ENCODE measurements at places on chromosomes 2 and 18. TPM values are rescaled to one million over a fixed set of nuclear protein-coding genes. Genes with fewer than 3 reads are reported as not detected.

DNA sequence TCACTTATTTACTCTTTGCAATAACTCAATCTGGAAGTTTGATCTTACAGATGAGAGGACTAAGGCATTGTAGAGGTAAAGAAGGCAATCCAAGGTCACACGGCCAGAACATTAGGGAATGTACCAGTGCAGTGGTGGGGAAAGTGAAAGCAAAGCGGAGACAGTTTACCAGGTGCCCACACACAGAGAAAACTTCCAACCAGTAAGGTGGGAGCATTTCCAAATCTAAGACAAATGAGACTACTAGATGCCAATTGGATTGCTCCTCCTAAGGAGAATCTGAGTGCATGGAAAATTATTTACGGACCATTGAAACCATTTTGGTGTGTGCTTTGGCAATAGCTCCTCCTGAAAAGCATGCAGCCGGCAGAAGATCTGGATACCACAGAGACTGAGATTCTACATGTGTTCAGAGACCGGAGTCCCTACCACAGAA is 34.9 kb downstream of the SLC20A1 start:
- no peaks in the 10 kb centered on the region for H3K27me3 ChIP-seq
- DNase-seq, result no peak
- no peaks in the 10 kb centered on the region for H3K36me3 ChIP-seq
- H3K4me3 ChIP-seq, result no peak overlapping the region

CD226 gene
- 158 TPM for total RNA-seq

MC2R gene
- not detected for total RNA-seq

DNA sequence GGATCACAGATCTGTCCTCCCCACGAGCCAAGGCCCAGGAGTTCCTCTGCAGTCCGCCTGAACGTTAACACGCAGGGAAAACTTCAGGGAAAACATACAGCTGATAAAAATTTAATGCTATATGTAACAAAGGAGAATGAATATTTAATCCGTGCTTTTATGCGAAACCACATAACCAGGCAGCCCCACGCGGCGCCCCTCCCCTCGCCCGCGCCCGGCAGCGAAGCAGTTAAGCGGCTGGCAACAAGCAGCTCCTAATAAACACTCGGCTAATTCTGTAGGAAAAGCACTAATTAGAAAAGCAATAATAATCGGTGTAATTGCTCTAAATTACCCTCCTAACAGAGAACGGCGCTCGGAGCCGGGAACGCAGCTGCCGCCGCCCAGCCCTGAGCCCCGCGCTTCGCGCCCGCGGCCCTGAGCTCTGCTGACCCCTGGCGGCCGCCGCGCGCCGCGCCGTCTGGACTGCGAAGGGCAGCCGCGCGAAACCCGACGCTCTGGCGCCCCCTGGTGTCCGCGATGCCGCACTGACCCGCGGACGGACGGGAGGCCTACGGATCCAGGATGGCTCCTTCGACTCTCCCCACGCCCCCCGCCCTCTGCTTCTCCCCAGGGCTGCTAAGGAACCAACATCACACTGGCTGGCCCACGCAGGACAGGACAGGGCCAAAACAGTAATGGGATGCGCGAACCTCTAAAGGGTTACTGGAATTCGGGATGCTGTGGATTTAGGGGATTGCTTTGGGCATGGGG is 181.4 kb downstream of the SMAD2 start:
- H3K4me3 ChIP-seq, result no peak overlapping the region
- H3K27me3 ChIP-seq, result peaks cover 7% of the 10 kb centered on the region
- peak; percentile 70 for DNase-seq

SH3RF3 gene
- total RNA-seq, result 0.31 TPM

DNA sequence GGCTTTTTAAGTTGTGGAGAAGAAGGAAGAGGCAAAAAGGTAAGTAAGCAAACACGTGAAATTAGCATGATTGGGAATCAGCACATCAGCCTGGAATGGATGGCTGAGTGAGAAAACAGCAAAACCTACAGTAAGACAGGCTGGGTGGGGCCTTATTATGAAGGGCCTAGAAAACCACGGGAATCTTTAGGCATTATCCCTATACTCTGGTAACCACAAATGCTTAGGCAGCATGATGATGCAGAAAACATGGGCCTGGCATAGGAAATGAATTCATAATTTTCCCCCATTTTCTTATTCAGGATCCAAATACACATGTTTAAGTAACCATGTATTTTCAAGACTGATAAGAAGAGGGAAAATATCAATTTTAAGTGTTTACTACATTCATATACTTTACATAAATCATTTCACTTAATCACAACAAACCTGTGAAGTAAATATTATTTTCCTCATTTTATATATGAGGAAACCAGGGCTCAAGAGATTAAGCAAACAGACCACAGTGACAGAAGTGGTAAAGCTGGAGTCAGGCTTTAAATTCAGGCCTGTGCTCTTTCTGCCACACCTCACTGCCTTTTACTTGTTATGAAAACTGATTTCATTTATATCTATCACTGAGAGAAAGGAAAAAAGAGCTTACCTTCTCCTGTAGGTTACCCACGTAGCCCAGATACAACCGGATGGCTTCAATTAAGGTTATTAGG is 4.0 kb downstream of the TMEM17 start:
- DNase-seq, result no peak
- H3K4me1 ChIP-seq, result no peaks in the 10 kb centered on the region
- no peaks in the 10 kb centered on the region for H3K27me3 ChIP-seq
- no peak overlapping the region for H3K4me3 ChIP-seq

DNA sequence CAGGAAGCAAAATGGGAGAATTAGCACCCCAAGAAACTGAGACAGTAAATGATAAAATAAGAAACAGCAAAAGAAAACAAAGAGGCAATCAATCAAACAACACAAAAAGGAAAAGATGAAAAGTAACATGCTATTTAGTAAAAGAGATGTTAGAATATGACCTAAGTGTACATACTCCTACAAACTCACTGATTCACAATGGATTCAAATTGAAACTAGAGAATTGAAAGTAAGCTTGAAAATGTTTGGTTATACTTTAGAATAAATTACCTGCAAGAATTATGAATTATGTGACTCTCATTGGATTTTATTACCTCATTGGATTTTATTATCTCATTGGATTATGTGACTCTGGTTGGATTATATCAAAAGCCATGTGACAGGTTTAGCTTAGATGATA is 22.8 kb upstream of the CCNYL1 start:
- no peaks in the 10 kb centered on the region for H3K27me3 ChIP-seq
- DNase-seq, result no peak
- no peak overlapping the region for H3K27ac ChIP-seq
- no peaks in the 10 kb centered on the region for H3K36me3 ChIP-seq
